Fibroblast of lung (primary cell): ENCODE measurements at places on chromosomes 4 and X. TPM values are rescaled to one million over a fixed set of nuclear protein-coding genes. Genes with fewer than 3 reads are reported as not detected.

DNA sequence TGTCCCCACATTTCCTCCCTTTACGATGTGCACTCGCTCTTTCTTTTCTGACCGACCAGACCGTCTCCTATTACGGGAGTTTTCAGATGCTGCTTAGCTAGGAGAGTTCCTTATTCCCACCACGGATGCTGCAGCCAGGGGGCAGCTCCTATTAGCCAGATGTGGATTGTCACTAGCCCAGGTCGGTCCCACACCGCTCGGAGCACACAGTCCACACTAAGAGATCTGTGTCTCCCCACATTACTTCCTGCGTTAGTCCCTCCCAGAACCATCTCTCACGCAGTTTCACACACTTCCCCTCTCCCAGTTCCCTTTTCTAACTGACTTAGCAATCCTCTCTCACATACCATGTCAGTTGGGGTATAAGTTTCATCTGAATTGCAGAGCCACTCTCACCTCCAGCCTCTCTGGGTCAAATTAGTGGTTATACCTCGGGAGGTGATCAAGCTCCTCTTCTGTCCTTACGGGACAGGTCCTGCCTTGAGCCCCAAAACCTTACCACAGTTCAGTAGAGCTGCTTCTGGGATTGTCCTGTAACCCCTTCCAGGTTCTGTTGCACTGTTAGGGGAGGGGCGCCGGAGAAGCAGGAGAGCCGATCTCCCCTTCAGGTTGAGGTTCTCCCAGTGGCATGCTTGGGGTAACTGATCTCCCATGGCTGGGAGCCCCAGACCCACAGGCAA lies 28.2 kb downstream of the SULT1E1 start:
- DNase-seq: no peak

GRCh38 chr4:7384003-7384928 lies 50.5 kb downstream of the PSAPL1 start:
- no peak for DNase-seq

GRCh38 chr4:25860586-25861279 lies 2.1 kb downstream of the SEL1L3 start:
- DNase-seq: no peak

Gene FREM3
- not detected in 2 replicates for total RNA-seq

Gene TMEM255A
- under 0.01 TPM in 2 replicates for total RNA-seq

Gene KLKB1
- 0.17 and 0.26 TPM in 2 replicates for total RNA-seq

Gene SHOX
- not detected in 2 replicates for total RNA-seq
